ENCODE measurements at places on chromosomes 2 and 18. TPM values are rescaled to one million over a fixed set of nuclear protein-coding genes. Genes with fewer than 3 reads are reported as not detected.

NOSTRIN gene
- 97.5 TPM for total RNA-seq

PAIP2B gene
- total RNA-seq: 9.5 TPM

RAPGEF4 gene
- 12.7 TPM for total RNA-seq

GPR39 gene
- 24.3 TPM for total RNA-seq

NT5C1B gene
- not detected for total RNA-seq

SCN7A gene
- total RNA-seq: 65.0 TPM

SPHKAP gene
- not detected for total RNA-seq
